HAP-1 (cell line): ENCODE measurements at places on chromosomes 7 and 10.
A peak's percentile ranks its signal among the peaks of the same experiment; 100 is the strongest.

- no peak for DNase-seq
These were observed 182.9 kb upstream of the SHH start for GRCh38 chr7:155995183-155995612.

GRCh38 chr7:80916770-80917741 is 1.8 kb downstream of the SEMA3C start:
- DNase-seq = no peak

- no peak for DNase-seq
These were observed 16.7 kb downstream of the MACROH2A2 start for GRCh38 chr10:70069346-70069745.

GRCh38 chr10:97719602-97720001 is 6.1 kb downstream of the MARVELD1 start:
- DNase-seq = no peak

DNA sequence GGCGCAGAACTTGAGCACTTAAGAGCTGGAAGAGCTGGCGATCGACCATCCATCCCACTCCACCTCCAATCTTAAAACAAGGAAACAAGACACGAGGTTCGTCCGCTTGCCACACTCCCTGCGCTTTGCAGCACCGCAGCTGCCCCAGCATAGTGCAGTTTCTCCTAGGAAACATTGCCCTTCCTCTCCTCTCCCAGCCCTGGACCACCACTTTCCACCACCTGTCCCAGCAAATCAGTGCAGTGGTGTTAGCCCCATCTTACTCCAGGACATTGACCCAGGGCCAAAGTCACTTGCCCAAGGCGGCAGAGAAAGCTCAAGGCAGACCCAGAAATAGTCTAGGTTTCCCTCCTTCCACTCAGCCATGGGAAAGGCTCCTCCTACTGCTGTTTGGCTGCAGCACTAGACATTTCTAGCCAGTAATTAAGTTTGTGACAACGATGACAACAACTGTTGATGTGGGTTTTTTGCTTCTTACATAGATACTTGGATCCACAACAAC is 1.5 kb upstream of the PARD3 start:
- no peak for DNase-seq

- DNase-seq = no peak
These were observed 78.3 kb downstream of the SNX10 start for GRCh38 chr7:26370011-26370410.

DNA sequence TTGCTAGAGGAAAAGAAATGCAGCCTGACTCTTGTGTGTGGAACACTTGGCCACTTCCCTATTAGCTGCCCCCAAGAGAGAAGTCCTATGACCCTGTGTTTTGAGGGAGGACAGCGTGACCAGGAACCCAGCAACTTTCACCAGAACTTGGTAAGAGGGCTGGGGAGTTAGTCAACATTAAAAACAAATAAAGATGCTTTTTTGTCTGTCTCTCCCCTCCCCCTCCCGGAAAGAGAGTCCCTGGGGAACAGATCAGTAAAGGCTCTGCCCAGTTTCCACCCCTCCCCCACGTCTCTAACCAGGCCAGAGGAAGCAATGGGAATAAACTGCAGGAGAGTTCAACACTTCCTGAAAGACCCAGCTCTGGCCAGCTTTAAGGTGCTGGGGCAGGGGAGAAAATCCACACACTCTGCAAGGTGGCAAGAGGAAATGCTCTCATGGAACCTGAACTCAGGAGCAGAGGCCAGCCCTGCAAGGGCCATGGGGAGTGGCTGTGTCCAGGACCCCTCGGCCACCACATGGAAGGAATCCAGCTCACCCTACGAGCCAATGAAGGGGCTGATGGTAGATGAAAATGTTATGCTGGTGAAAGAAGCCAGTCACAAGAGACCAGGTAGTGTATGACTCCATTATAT is 21.5 kb downstream of the SH3PXD2A start:
- DNase-seq = no peak

DNA sequence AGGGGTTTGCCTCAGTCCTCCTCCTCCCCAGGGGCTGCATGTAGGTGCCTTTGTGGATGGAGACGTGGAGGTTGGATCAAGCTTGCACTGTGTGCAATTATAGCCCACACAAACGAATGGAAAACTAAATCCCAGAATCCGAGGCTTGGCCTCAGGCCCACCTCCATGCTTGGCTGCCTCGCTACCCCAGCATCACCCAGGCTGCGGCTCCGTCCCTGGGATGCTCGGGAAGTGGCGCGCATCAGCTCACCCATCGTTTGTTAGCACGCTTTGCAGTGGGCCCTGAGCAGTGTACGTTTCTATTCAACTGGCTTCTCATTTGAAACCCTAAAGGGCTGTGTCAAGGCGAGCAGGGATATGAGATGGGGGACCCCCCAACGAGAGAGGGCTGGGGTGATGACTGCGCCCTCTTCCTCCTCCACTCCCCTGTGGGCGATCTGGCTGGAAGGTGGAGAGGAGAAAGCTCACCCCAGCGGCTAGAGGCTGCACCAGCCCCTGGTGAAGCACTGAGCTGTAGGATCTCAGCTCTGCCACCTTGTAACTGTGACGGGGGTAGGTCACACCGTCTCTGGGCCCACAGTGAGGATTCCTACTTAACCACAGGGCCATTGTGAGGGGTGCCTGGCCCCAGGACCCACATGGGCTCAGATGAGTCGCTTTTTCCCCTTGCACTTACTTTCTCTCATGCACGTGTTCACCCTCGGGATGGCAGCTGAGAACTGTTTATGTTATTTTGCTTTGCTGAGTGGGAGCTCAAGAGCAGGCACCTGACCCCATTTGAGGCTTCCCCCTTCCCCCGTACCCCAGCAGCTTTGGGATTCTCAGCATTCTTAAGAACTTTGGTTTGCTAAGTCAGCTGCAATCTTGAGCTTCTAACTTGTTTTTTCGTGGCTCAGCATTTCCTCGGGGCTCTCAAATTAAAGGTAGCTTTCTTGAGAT is 12.7 kb upstream of the BTBD16 start:
- DNase-seq = no peak

DNA sequence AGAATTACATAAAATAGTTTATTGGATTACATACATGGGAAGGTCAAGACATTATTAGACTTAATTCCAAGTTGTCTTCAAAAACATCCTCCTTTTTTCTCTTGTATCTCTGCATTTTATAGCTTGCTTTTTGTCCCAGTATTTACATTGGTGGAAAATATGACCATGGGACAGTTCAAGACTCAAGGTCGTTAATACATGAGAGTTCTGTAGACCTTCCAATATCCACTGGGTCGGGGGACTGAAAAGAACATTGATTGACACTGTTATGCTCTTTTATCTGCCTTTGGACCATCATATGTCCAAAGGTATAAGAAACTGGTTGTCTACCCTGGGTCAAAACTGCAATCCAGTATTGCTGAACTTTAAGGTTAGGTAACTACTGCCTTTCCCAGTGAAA is 36.7 kb downstream of the AKR1C4 start:
- DNase-seq = no peak

GRCh38 chr7:3482147-3482921 is 181.3 kb downstream of the SDK1 start:
- no peak for DNase-seq

GRCh38 chr10:105733924-105734323 is 1092.8 kb downstream of the SORCS3 start:
- no peak for DNase-seq

- DNase-seq = no peak
These were observed 260.3 kb downstream of the AHR start for GRCh38 chr7:17558558-17559332.

GRCh38 chr7:3259711-3260400 is 41.2 kb upstream of the SDK1 start:
- DNase-seq = no peak

DNA sequence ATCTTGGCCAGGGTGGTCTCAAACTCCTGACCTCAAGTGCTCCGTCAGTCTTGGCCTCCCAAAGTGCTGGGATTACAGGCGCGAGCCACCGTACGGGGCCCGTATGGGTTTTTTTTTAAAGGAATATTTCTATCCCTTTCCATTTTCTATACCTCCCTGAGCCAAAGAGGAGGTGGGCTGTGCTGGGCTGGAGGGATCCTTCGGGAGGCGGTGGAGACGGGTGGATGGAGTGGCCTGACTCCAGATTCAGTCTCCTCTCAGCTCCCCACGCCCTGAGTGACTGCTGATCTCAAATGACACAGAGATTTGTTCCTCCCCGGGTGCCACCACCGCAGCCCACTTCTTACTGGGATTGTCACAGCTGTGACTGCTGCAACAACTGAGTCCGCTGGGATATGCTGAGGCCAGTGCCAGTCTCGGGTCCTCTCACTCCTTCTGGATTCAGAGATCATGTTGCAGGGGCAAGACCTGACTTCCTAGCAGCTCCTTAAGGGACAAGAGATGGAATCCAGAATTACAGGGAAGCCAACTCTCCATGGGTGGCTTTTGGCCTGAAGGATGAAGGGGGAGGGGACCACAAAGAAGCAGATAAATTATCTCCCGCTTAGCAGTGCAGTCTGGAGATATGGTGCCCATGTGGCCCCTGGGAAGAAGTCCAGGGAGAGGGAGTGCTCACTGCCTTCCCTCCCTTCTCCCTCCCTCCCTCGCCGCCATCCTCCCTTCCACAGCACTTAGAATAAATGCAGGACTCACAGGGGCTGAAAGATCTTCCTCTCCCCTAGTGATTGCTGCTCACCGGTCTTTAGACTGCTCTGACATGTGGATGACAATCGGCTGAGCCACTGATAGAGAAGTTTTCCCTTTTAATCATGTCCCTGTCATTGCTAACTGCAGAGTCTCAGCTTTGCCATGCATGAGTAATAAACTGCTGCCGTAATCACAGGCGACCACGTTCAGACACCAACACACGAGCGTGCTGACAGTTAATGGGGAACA is 14.3 kb downstream of the GALNT17 start:
- DNase-seq = no peak

GRCh38 chr7:51354897-51355296 is 38.3 kb upstream of the COBL start:
- DNase-seq = no peak

- no peak for DNase-seq
These were observed 17.1 kb downstream of the TRIM24 start for GRCh38 chr7:138477081-138477578.

GRCh38 chr7:151992375-151992774 is 33.1 kb upstream of the GALNT11 start:
- peak; percentile 34 for DNase-seq

GRCh38 chr7:574661-575395 is 55.2 kb upstream of the PDGFA start:
- no peak for DNase-seq

- DNase-seq = no peak
These were observed 41.6 kb downstream of the ANXA8 start for GRCh38 chr10:47442351-47442750.

DNA sequence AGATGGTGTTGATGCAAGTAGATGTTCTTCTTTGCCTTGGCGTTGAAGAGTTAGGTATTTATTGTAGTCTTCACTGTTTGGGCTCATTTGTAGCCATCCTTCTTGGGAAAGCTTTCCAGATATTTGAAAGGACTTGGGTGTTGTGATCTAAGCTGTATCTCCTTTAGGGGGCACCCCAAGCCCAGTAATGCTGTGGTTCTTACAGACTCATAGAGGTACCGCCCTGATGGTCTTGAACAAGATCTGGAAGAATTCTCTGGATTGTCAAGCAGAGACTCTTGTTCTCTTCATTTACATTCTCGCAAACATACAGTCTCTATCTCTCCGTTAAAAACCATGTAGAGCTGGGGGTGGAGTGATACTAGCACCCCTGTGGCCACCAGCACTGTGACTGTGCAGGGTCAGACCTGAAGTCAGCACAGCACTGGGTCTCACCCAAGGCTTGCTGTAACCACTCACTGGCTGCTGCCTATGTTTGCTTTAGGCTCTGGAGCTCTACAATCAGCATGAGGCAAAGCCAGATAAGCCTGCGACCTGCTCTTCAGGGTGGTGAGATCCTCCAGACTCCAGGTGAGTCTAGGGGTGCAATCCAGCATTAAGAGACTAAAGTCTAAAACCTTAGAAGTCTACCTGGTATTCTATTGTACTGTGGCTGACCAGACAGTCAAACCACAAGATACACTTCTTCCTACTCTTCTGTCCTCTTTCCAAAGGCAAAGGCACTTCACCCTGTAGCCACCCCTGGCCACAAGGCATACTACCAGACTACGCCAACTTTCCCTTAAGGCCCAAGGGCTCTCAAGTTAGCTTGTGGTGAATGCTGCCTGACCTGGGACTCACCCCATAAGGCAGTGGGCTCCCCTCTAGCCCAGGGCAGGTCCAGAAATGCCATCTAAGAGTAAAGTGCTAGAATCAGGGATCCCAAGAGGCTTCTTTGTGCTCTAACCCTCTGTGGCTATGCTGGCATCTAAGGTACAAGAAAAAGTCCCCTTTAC is 209.7 kb upstream of the TMEM196 start:
- DNase-seq = peak; percentile 70

- DNase-seq = no peak
These were observed 124.4 kb upstream of the SP8 start for GRCh38 chr7:20911081-20911480.

- no peak for DNase-seq
These were observed 119.9 kb upstream of the AHR start for GRCh38 chr7:17178545-17178944.

DNA sequence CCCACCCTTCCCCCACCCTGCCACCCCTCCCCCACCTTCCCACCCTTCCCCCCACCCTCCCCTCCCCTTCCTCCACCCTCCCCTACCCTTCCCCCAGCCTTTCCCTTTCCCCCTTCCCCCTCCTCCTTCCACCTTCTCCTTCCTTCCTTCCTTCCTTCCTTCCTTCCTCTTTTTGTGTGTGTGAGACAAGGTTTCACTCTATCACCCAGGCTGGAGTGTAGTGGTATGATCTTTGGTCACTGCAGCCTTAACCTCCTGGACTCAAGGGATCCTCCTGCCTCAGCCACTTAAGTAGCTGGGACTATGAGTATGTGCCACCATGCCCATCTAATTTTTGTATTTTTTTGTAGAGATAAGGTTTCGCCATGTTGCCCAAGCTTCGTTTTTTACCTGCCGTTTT is 35.2 kb downstream of the CYP17A1 start:
- no peak for DNase-seq

- peak; percentile 30 for DNase-seq
These were observed 595 bp upstream of the SUN1 start for GRCh38 chr7:831596-832166.

- DNase-seq = peak; percentile 49
These were observed 84.5 kb upstream of the DYNC1I1 start for GRCh38 chr7:95687759-95688343.

DNA sequence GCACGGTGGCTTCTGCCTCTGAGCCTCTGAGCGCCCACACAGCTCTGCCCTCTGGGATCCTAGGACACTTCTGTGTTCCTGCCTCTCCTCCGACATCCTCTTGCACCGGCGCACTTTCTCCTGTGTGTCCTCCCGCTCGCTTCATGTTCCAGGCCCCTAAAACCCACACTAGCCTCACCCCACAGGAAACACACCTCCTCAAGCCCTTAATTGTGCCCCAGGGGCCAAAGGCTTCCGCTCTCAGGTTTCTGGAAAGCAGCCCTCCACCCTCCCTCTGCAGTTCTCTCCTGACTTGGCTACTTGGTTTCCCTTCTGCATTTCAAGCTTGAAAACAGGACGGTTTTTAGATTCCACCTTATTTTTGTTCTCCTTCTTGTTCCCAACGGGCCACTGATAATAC is 7.3 kb downstream of the GFRA1 start:
- no peak for DNase-seq

- peak; percentile 21 for DNase-seq
These were observed 266.0 kb downstream of the GRID1 start for GRCh38 chr10:86100581-86101061.

- DNase-seq = peak; percentile 55
These were observed 42.9 kb downstream of the CD36 start for GRCh38 chr7:80681272-80681885.
